Keratinocyte (primary cell): ENCODE measurements at places on chromosomes 1 and 21.

DNA sequence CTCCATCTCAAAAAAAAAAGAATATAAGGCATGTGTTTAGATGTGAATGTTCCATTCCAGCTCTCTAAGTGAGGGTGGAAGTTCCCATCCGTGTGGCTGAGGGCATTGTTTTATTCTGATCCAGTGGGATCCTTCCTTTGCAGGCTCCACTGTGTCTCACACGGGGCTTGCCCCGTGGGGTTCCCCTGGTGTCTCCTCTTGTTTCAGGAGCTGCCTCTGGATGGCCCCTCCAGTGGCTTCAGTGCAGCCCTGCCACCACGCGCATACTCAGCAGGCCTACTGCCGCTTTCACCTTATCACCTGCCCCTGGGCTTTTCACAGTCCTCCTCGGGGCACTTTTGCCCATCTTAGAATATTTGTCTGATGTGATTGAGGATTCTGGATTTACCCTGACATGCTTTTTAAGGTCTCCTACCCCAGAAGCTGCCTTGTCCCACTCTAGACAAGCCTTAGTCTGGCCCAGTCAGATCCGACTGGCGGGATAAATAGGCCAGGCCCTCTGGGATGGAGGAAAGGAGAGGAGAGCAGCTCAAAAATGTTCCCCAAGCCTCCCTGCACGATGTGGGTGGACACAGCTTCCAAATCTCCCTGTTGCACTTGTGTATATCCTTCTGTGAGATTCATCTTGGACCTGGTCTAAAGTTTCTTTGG is 55.2 kb downstream of the FAM163A start:
- no peak for DNase-seq
- no peak overlapping the region for H3K27ac ChIP-seq
- H3K36me3 ChIP-seq, result no peaks in the 10 kb centered on the region
- no peaks in the 10 kb centered on the region for H3K4me1 ChIP-seq
- no peak overlapping the region for H3K4me3 ChIP-seq

DNA sequence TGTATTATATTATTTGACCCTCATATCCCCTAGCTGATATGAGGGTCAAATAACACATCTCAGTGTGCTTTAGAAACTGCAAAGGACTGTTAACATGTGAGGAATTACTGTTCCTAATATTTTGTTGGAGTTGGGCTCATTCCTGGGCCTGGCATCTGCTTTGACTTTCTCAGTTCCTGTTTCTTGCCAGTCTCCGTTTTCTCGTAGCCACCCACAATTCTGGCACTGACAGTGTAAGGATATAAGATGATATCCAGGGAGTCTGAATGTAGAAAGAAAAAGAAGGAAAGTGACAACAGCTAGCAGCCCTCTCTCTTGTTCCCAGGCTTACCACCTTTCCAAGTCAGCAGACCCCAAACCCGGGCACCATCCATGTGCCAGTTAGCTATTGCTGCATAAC is 54.4 kb upstream of the SCMH1 start:
- no peak overlapping the region for H3K4me3 ChIP-seq
- H3K27ac ChIP-seq, result no peak overlapping the region
- peaks cover 15% of the 10 kb centered on the region for H3K27me3 ChIP-seq
- no peaks in the 10 kb centered on the region for H3K36me3 ChIP-seq

DNA sequence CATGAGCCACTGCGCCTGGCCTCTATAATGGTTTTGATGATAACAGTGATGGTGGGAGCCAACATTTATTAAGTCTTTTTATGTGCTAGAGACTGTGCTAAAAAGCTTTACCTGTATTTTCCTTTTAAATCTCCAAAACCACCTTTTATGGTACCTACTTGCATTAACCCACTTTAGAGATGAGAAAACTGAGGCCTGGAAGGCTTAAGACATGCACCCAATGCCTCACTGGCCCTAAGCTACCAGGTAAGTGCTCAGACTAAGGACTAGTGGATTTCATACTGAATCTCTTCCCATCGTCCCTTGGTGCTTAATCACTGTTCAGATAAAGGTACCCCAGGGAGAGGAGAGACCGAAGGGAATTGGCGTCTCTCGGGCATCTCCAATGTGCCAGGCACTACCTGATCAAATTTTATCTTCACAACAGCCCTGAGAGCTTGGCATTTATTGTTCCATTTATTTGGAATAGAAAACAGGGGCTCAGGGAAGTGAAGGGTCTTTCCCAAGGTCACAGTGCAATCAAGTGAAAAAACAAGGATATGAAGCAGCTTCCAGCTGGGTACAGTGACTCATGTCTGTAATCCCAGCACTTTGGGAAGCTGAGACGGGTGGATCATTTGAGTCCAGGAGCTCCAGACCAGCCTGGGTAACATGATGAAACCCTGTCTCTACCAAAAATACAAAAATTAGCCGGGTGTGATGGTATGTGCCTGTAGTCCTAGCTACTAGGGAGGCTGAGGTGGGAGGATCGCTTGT is 84.2 kb downstream of the LACTBL1 start:
- H3K27me3 ChIP-seq, result peaks cover 8% of the 10 kb centered on the region
- no peak overlapping the region for H3K4me3 ChIP-seq
- no peak for DNase-seq
- H3K36me3 ChIP-seq, result no peaks in the 10 kb centered on the region
- no peaks in the 10 kb centered on the region for H3K4me1 ChIP-seq

GRCh38 chr1:55588309-55588708 is 373.1 kb upstream of the USP24 start:
- no peaks in the 10 kb centered on the region for H3K4me1 ChIP-seq
- no peaks in the 10 kb centered on the region for H3K36me3 ChIP-seq
- H3K4me3 ChIP-seq, result no peak overlapping the region
- H3K27me3 ChIP-seq, result no peaks in the 10 kb centered on the region
